ENCODE measurements at places on chromosomes 11 and 22.

DNA sequence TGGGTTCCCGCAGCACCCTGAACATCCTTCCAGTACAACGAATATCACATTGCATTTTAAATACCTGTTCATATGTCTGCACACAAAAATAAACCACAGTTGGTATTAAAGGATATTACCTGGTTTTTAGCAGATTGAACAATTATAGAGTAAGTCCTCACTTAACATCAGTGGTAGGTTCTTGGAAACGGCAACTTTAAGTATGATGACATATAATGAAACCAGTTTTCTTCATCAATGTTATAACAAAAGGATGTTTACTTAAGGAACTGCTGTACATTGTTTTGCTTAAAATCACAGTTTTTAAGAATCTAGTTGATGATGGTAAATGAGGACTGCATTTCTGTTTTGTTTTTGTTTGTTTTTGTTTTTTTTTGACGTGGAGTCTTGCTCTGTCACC lies 28.0 kb downstream of the TRIM66 start:
- DNase-seq: no peak

DNA sequence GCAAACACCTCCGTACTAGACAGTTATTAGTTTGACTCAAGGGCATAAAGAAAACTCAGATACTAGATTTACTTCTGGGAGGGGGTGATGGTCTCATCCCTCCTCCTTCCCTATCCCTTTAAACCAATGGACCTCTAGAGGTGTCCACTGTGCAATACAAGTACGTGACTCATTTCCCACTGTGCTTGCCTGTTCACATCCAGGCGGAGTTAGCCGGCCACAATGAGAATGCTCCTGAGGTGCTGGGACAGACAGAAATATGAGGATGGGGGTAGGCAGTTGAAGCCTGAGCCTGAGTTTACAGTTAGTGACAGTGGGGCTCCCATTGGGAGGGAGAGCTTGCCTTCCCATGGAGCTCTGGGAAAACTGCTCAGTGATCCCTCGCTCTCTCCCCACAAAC lies 8.4 kb upstream of the PMM1 start:
- DNase-seq: no peak

DNA sequence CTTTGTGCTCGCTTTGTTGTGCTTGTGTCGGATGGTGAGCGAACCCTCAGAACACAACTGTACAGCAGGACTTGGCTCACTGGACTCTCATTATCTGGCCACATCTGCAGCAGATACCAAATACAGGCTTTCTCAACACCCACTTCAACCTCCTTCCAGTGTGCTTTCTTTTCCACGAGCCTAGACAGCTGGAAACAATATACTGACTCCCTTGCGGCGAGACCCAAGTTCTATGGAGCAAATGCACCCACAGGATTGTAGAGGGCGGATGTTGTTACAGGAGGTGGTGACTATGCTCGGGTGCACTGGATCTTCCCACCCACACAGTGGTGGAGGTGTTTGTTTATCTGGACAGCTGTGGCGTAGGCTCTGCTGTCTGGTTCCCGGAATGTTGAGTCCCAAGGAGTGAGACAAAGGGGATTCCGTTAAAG lies 204.3 kb downstream of the TENM4 start:
- peak; percentile 68 for DNase-seq

DNA sequence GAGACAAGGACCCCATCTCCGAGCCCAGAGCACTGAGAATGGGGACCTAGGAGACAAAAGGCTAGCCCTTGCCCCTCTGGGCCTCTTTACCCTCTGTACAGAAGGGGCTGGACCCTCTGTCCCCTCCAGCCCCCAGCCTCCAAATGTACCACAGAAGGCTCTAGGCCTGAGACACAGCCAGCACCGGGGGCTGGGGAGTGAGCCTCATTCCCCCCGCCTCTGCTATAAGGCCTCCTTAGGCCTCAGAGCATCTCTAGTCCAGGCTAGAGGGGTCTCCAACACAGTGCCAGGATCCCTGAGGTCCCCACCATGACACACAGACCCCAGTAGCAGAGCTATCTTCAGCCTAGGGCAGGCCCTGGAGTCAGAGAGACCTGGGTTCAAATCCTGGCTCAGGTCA lies 4.8 kb downstream of the SMTN start:
- DNase-seq: peak; percentile 32

GRCh38 chr11:58742981-58743880 lies 11.5 kb upstream of the GLYAT start:
- no peak for DNase-seq

DNA sequence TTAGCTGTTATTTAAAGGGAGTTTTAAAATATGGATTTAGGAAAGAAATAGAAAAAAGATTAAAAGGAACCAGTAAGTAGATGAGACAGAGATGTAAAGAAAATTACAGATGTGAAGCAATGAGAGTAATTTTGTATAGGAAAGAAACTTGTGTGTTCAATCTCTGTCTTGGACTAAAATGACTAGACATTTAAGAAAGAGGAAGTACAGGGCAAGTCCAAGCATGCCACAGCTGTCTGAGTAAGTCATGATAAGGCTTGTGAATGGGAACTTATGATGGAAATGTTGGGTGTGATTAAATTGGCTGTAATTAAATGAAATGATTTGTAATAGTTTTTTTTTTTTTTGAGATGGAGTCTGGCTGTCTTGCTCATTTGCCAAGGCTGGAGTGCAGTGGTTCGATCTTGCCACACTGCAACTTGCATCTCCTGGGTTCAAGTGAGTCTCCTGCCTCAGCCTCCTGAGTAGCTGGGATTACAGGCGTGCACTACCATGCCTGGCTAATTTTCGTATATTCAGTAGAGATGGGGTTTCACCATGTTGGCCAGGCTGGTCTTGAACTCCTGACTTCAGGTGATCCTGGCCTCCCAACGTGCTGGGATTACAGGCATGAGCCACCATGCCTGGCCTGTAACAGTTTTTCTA lies 5.9 kb upstream of the ACY3 start:
- no peak for DNase-seq

DNA sequence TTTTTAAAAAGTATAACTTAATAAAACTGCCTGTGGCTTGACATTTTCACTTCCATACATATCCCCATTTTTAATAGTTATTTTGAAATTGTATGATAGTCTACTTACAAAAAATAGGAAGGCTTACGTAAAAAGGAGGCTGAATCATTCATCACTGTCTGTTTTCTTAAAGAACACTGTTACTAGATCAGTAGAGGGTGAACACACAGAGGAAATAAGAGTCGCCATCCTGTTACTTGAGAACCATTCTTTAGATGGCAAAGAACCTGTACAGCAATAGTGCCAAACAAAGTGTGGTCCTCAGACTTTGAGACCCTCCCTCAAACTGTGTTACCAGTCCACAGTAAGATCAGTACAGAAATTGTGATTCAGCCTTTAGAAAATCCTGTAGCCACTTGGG lies 180.7 kb downstream of the PGR start:
- no peak for DNase-seq

DNA sequence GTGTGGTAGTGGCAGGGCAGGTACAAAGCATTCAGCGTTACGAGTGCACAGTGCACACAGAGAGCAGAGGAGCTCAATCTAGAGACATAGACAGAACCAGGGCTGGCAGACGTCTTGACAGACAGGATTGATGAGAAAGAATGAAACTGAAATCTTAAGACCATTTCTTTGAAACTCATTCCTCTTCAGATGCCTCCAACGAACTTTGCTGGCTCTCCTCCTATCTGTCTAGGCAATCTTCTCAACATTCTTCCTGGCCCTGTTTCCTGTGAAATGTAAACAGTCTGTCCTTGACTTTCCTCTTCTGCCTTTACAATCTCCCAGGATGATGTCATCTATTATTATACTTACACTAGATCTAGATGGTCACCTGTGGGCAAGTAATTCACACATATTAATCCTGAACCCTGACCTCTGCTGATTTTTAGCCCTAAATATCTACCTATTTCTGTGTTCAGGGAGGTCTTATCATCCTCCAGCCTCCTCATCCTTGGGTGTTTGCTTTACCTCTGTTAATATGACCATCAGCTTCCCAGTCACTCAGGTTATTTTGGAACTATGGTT lies 119.5 kb downstream of the ENTHD1 start:
- no peak for DNase-seq

DNA sequence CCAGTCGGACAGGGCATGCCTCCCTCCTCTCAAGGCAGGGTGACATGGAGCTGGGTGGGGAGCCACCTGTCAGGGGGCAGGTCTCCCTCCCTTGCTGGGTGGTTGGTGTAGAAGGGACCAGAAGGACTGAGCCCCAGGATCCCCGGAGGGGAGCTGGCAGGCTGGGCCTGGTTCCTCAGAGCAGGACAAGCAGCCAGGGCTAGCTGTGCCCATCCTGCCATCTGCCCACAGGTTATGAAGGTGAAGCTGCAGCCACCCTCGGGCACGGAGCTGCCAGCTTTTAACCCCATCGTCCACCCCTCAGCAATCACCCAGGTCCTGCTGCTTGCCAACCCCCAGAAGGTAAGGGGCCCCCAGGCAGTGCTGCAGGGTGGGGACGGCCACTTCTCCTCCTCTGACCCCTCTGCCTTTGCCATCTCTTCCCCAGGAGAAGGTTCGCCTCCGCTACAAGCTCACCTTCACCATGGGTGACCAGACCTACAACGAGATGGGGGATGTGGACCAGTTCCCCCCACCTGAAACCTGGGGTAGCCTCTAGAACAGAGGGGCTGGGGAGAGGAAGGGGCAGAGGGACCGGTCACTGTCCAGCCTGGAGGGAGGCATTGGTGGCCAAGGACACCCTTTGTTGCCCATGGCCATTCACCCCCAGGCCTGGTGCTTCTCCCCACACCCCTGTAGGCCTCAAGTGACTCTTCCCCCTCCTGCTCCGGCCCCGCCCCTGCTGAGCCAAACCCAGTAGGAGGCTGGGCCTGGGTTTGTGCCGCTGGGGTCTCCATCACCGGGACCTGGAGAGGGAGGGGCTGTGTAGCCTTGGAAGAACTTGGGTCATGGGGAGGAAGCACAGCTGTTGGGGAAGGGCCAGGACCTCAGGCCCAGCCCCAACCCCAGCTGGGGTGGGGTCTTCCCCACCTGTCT lies 7.0 kb upstream of the SH3BP1 start:
- DNase-seq: no peak

DNA sequence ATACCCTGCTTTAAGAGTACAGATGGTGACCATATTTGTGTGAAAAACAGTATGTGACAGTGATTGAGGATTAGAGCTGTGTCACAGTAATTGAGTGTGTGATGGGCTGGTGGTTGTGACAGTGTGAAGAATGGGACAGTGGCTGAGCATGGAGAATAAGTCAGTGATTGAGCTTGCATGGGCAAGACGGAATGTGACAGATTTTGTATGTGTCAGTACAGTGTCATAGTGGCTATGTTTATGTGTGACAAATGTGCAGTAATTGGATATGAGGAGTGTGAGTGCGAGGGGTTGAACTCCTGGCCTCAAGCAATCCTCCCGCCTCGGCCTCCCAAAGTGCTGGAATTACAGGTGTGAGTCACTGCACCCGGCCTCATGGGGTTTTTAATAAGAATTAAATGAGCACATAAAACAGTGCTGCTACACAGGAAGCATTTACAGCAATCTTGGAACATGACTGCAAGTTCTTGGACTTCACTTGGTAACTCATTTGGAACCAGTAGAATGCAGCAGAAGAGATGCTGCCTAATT lies 583 bp upstream of the RRAS2 start:
- no peak for DNase-seq

GRCh38 chr11:27977031-27977430 lies 130.9 kb downstream of the KIF18A start:
- no peak for DNase-seq

DNA sequence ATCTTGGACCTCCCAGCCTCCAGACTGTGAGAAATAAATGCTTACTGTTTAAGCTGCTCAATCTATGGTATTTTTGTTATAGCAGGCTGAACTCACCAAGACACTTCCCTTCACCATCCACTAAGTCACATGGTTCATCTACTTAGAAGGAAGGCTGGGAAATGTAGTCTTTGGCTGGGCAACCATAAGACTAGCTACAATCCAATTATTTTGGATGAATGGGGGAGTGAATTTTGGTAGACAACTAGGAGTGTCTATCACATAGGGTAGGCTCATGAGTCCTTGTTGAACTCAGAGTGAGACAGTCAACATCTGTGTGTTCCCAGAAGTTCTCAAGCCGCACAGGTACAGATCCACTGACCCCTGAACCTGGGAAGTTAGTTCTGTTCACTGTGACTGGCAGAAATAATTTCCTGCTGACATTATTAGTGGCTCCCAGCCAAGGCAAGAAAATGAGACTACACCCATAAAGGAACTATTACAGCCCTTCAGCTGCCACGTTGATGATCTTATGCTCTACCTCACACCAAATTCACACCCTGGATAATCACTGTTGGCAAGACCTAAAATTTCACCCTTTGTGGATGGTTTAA lies 3.1 kb upstream of the SLC35C1 start:
- DNase-seq: no peak

DNA sequence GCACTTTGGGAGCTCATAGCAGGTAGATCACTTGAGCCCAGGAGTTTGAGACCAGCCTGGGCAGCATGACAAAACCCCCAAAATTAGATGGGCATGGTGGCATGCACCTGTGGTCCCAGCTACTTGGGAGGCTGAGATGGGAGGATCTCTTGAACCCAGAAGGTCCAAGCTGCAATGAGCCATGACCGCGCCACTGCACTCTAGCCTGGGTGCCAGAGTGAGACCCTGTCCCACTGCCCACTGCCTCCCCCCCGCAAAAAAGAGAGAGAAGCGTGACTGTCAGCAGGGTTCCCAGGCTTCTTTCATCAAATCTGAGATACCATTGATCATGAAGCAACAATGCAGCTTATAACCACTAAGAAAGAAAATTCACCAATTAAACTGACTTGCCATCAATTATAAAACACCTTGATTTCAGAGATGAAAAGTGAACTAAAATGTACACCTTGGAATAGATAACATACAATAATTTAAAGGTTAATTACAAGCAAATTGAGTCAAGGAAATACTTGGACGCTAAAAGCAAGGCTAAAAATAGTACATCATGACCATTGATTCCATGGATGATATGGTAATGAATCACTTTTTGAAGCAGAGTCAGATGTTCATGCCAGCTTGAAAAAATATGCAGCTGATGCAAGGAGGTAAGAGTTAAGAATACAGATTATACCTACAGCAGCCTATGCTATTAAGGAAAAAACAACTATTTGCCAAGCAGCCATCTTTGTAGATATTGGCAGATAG lies 90.8 kb upstream of the ALKBH3 start:
- DNase-seq: no peak

DNA sequence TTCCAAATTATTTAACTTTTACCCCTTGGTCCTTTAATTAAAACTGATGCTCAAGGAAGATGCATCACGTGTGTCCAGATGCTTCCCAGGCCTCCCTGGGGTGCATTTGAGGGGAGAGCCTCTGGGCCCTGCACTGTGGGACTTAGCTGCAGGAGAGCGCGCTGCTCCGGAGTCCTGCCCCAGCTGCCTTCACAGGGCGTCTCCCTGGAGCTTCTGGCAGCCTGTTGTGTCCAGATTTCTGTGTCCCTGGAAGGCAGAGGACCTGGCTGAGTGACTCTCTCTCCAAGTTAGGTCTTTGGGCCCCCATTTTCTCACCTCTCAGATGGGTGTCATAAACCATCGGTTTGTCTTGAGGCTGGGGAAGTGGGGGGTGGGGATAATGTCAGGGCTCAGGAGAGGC lies 3.0 kb downstream of the ARHGAP8 start:
- DNase-seq: no peak

- no peak for DNase-seq
Observed at GRCh38 chr22:30436196-30436595, 10.6 kb downstream of the MTFP1 start.

Measured in right forelimb (tissue), 1 donor.